ENCODE measurements at places on chromosomes 13 and 19. TPM values are rescaled to one million over a fixed set of nuclear protein-coding genes. Genes with fewer than 3 reads are reported as not detected.

The FAM216B gene
- not detected for polyA plus RNA-seq

- DNase-seq: peak; percentile 37
Observed at GRCh38 chr19:39645800-39646411, 9.8 kb upstream of the LGALS16 start.

DNA sequence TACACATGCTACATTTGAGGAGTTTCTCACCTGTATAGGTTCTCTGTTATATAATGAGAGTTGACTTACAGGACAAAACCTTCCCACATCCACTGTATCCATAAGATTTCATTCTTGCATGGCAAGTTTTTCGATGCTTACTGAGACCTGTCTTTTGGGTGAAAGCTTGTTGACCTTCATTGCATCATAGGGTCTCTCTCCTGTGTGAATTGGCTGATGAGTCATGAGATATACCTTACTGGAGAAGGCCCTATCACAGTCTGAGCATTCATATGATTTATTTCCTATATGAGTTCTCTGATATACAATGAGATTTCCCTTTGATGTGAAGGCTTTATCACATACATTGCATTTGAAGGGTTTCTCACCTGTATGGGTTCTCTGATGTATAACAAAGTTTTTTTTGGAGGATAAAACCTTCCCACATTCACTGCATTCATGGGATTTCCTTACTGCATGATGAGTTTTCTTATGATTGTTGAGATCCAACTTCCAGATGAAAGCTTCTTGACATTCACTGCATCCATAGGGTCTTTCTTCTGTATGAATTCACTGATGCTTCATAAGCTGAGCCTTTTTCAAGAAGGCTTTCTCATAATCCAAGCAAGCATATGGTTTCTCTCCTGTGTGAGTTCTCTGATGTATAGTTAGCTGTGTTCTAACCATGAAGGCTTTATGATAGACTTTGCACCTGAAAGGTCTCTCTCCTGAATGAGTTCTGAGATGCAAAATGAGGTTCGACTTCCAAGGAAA, 25.7 kb downstream of the ZNF577 start:
- DNase-seq: no peak

- DNase-seq: no peak
Observed at GRCh38 chr13:49220036-49220855, at the start of gene MLNR. Gene MLNR, plus strand, starts transcription at chr13:49220338. Its CDS starts 0 bp downstream, at chr13:49220338.

DNA sequence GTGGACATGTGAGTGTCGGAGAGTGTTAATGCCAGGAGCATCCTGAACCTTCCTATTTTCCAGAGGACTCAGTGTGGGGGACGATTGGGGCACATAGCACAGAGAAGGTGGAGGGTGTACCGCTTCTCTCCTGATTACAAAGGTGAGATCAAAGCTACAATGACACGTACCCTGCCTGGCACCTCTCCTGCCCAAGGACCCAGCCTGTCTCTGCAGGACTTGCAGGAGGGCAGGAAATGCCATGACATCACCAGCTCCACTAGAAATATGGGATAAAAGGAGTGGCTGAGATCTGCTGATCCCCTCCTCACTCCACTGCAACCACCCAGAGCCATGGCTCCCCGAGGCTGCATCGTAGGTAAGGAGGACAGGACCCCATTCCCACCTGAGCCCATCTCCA, at the start of gene IGFL1:
IGFL1 (plus strand) TSS at position 301 of the 400 bp plus-strand sequence; CDS start at position 334, 33 bp downstream.
- DNase-seq: no peak

Measured in left renal cortex interstitium (tissue), 4 donors.